Mesothelial cell of epicardium (in vitro differentiated cells): ENCODE measurements at places on chromosomes 7 and 10. TPM values are rescaled to one million over a fixed set of nuclear protein-coding genes. Genes with fewer than 3 reads are reported as not detected.

Gene BLOC1S2
- 28.5 to 33.0 TPM (median 31.2 TPM) in 3 replicates for total RNA-seq

Gene ENTPD7
- 20.6 to 21.2 TPM (median 21.1 TPM) in 3 replicates for total RNA-seq

Gene FGL2
- total RNA-seq, result 0.05 TPM in 1 of 3 replicates, not detected in the others

Gene CNNM1
- 0.27 to 0.49 TPM (median 0.31 TPM) in 3 replicates for total RNA-seq

Gene CTBP2
- total RNA-seq, result 115 to 122 TPM (median 121 TPM) in 3 replicates

Gene CTAGE4
- 3.1 to 5.5 TPM (median 5.4 TPM) in 3 replicates for total RNA-seq

Gene HABP2
- total RNA-seq, result 0.13 TPM in 1 of 3 replicates, not detected in the others

Gene PTPRN2
- total RNA-seq, result 2.1 to 2.2 TPM (median 2.2 TPM) in 3 replicates

Gene PDE1C
- total RNA-seq, result 0.68 to 2.1 TPM (median 0.94 TPM) in 3 replicates

Gene MOGAT3
- not detected in 3 replicates for total RNA-seq
